ENCODE measurements at places on chromosomes 13 and 19.
A peak's percentile ranks its signal among the peaks of the same experiment; 100 is the strongest.

DNA sequence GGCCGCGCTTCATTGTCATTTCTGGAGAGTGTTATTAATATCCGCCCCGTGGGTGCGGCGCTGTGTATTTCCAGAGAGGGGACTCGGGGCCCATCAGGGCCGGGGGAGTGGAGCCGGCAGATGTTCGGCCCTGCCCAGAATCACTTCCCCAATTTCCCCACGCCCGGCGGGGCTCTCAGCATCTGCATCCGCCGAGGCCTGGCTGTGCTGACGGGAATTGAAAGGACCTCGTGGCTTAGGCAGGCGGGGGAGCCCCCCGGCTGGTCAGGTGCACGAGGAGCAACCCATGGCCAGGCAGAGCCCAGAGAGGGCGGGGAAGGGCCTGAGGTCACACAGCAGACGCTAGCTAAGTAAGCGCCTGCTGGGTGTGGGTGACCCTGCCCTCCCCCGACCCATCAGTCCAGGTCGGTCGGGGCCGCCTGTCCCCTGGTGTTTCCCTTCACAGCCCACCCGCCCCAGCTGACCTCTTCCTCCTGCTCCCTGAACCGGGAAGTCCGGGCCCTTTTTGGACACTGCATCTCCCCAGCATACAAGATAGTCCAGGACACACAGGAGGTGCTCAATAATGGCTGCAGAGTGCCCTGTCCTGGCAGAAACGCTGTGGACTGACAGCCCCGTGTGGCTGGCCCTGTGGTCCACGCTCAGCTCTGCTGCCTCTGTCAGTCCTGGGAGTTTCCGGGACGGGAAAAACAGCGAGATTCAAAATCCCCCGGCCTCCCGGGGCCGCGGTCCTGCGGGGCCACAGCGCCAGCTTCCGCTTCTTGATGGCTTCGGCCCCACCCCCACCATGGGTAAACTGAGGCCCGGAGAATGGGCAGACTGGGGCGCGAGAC, 22.1 kb downstream of the ARID3A start:
- DNase-seq: no peak

GRCh38 chr13:54593504-54593903, 1564.9 kb downstream of the OLFM4 start:
- no peak for DNase-seq

GRCh38 chr19:16446108-16446723, 25.6 kb downstream of the EPS15L1 start:
- DNase-seq: no peak

DNA sequence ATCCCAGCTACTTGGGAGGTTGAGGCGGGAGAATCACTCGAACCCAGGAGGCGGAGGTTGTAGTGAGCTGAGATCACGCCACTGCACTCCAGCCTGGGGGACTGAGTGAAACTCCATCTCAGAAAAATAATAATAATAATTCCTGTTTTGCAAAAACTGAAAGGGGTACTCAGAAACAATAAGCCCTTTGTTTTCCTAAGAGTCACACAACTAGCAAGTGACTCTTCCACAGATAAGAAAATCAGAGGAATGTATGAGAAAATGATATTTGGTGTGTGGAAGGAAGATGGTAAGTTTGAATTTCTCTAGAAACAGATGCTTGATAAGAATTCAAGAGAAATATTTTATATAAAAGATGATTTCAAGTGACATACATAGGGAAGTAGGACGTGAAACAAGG, 35.1 kb downstream of the SYDE1 start:
- DNase-seq: no peak

DNA sequence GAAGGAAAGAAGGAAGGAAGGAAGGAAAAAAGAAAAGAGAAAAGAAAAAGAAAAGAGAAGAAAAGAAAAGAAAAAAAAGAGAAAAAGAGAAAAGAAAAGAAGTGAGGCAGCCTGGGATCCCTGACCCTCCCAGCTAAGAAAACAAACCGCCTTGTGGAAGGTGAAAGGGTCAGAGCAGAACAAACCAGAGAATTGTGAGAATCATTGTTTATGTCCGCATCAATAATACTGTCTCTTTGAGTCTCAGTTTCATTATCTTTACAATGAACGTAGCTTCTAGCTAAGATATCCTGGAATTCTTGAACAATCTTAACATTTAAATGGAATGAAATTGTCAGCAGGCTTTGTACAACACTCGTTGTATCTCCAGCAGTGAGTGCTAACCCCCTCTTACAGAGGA, 66.4 kb upstream of the SERP2 start:
- no peak for DNase-seq

GRCh38 chr13:44237276-44237767, 136.3 kb upstream of the SERP2 start:
- peak; percentile 16 for DNase-seq

DNA sequence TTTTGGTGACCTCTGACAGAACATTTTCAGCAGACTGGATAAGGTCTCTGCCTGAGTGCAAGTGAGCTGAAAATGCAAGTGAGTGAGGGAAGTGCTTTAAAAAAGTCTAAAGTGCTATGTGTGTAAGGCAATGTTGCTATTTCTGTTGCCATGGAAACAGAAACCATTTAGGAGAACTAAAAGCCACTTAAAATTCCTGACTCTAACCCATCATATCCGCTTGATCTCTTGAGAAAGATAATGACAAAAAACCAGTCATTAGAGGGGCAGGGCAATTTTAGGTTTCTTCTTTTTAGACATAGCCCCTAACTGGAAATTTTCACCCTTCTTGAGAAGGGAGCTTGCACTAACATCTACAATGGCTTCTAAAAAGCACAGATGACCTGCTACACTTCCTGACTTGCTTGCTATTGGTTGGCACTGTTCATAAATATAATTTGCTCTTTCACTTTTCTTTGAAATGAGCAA, at the start of gene CYSLTR2:
Gene CYSLTR2, plus strand, starts transcription at position 458 of the 468 bp plus-strand sequence. CDS start 52,889 bp downstream, outside the sequence.
- peak; percentile 42 for DNase-seq

DNA sequence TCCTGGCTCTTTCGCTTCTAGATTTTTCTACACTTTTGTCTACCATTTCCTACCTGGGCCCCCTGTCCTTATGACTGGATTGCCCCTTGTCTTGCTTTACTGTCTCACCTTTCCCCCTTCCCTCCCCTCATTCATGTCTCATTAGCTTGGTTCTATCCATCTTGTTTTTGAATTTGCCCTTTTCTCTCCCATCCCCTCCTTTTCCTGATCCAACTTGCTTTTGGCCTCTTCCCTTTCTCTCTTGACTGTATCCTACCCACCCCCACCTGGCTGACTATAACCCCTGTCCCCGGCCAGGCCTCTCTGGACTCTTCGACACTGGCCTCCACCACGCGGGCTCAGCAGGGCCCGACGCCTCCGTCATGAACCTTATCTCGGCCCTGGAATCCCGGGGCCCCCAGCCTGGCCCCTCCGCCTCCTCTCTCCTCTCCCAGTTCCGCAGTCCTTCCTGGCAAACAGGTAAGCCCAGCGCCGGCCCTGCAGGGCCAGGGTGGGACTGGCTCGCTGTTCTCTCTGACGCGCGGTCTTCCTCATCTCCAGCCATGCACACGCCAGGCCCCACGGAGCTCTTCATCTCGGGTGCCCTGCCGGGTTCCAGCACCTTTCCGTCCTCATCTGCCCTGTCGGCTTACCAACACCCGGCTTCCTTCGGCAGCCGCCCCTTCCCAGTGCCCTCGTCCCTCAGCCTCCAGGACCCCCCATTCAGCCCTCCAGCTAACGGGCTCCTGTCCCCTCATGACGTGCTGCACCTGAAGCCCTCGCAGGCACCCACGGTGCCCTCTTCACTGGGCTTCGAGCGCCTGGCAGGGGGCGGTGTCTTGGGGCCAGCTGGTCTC, 3.4 kb downstream of the PRR12 start:
- no peak for DNase-seq

GRCh38 chr13:110716247-110716515, 2.7 kb downstream of the ING1 start:
- no peak for DNase-seq

DNA sequence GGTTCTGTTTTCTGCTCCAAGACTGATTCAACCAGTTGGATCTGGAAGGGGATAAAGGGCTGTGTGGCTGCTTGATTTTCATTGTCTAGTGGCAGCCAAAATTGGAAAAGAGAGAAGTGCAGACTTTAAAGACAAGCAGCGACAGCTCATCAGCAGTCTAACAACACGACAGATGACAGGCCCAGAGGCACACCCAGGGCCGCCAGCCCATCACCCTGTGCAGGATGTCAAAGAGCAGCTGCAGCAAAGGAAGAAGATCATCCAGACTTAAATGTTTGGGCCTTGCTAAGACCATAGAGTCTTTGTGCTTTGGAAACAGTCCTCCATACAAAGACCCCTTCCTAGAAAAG, 421.0 kb upstream of the KLF12 start:
- DNase-seq: no peak

GRCh38 chr13:98324105-98324504, 147.0 kb upstream of the RNF113B start:
- DNase-seq: no peak

DNA sequence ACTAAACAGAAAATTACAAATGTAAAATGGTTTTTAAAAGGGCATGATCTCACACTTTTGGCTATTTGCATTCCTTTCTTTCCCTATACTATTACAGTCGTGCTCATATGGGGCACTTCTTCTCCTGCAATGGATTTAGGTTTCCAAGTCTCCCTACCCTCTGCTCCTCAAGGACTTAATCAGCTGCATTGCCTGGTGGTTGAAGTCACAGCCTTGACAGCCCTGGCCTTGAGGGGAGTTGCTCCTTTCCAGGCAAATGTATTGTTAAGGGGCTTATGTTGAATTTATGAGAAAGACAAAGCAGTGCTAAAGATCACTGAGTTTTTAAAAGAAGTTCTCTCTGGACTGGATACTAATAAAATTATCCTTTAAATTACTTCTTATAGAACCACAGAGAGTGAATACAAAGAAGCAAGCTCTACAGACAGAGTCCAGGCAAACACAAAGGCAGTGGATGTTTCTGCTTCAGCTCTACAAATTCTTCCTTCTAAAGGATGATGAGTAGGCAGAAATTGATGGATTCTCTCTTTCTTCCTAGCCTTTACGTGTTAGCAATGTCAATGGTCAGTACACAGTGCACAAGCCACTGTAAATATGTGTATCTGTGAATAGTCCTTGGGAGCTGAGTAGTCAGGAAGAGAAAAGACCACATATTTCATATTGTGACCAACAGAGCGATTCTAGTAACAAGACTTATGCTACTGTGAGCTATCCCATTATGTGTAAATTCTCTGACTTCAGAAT, 390.9 kb downstream of the TBC1D4 start:
- DNase-seq: no peak

- DNase-seq: no peak
Observed at GRCh38 chr19:56608274-56608964, 13.3 kb downstream of the ZNF71 start.

GRCh38 chr19:3323658-3324057, 42.7 kb upstream of the NFIC start:
- DNase-seq: no peak
